WTC11 (cell line): ENCODE measurements at places on chromosomes 16 and 17.

DNA sequence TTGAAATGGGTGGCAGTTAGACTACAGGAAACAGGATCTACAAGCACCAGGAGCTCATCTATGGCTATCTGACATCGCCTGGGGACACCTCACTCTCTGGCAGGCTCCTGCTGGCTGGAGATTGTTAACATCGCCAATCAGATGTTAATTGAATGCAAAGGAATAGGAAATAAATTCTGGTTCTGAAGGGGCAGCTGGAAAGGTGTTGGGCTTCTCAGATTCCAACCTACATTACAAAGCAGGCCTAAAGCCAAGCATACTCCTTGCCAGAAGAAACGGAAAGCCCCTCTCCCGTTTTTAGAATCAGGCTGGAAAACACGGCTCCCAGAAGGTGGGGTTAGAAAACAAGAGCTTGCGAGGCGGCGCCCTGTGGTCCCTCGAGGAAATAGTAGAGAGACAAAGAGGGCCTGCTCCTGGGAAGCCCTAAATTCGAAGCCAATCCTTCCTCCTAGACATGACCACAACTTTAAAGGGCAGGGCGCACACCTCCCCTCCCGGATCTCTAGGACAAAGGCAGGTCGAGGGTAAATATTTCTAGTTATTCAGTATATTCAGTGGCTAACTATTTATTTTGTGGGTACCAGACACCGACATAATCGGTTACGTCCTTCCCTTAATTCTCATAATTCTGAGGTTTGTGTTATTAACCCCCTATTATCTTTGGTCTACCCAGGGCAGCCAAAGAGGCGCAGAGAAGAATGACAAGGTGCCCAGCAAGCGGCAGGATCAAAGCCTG is 763 bp upstream of the TOM1L1 start:
- peak; percentile 33 for DNase-seq

DNA sequence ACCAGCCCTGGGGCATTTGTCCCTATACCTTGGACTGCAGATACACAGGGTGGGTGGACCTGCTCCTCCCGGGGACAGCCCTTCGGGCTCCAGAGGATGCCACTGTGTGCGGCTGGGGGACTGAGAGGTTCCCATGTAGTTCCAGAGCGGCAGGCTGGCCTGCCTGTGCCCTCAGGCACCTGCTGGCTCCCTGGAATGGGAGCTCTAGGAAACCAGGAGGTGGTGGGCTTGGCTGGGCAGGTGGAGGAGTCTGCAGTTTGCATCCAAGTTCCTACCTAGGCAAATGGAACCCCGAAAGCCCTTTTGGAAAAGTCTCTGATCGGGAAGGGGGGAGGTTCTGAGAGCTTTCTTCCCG is 982 bp downstream of the DBNDD1 start:
- DNase-seq = peak; percentile 38

DNA sequence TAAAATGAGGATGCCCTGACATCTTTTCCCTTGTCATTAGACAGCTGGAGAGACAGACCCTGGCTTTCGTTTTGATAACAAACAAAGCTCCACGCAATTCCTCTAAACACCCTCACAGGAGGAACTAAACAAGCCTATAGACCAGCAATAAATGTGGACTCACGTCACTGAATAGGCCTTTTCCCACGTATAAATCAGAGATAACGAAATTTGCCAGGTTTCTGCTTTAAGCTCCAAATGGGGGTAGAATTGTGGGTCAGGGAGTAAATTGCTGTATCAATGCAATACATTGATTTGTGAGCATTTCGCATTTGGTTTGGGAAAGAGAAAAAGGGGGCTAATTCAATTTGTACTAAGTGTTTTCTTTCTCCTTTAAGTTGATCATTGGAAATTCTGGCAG is 256.0 kb downstream of the PMP22 start:
- DNase-seq = no peak

DNA sequence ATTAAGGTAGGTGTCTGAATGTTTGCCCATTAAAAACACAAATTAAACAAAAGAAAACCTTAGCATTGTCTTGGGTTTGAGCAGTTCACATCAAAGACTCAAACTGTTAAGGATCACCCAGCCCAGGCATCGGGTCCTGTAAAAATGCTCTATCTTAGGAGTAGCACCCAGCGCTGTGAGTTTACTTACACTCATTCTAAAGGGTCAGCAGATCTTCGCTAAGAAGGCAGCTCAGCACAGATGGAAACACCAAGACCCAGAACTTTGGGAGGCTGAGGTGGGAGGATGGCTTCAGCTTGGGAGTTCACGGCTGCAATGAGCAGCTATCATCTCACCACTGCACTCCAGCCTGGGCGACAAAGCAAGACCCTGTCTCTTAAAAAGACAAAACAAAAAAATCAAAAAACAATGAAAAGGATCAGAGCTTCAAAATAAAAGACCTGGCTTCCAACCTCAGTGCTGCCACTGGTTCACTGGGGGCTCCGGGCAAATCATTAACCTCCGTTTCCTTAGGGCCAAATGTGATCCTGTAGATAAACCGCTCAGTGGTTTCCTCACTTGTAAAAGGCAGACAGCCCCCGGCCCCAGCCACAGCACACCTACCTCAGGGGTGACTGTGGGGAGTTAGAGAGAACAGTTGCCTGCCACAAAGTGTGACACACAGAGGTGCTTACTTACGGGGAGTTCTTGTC is 11.1 kb downstream of the COG1 start:
- DNase-seq = no peak

DNA sequence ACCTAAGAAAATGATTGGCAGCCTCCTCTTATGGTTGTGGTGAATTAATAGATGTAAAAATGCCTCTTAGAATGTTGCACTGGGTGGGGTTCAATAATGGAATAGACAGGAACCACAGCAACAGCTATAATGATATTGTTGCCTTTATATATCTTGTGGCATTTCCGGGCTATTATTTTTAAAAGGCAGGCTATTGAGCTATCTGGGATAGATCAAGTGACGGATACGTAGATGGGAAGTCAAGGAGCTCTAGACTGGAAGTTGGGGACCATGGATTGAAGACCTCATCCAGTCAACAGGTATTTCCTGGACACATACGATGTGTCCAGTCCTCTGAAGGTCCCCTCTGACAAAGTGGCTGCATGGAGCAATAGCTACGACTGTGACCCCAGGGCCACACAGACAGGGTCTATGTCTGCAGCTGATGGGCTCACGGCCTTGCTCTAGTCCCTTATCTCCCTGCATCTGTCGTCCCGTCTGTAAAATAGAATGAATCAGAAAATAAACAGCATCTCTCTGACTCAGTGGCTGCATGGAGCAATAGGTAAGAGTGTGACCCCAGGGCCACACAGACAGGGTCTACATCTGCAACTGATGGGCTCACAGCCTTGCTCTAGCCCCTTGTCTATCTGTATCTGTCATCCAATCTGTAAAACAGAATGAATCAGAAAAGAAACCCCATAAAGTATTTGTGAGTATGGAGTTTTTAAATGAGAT is 117.7 kb upstream of the FOXF1 start:
- DNase-seq = no peak

DNA sequence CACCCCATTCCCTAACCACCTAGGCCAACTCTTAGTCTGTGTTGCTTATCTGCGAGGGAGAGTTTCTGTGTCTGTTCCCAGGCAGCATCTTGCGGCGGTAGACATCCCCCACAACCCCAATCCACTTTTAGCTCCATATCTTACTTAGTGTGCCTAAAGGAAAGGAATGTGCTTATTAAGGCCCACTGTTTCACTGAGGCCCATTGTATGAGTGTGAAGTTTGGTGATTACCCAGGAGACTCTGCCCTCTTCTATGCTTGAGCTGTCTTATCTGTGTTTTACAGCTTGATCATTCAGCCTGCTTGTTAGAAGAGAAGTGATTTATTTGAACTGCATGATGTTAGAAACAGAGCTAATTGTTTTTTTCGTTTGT is 10.3 kb upstream of the MLYCD start:
- DNase-seq = no peak
